NCI-H1105 treated with DMSO at 0.1 percent for 48 hours (cell line): ENCODE measurements at places on chromosomes 7 and 10.

DNA sequence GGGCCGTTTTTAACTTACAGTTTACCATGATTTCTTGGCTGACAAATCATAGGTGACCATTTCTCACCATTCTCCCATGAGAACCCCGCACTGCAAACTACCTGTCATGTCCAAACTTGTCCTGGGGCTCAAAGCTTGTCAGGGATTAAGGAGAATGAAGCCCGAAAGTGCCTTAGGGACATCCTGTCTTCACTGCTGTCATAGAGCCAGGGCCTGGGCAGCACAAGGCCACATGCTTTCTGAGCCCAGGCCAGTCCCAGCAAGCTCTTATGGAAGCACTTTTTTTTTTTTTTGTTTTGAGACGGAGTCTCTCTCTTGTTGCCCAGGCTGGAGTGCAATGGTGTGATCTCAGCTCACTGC lies 33.9 kb downstream of the CCM2 start:
- no peak for DNase-seq

DNA sequence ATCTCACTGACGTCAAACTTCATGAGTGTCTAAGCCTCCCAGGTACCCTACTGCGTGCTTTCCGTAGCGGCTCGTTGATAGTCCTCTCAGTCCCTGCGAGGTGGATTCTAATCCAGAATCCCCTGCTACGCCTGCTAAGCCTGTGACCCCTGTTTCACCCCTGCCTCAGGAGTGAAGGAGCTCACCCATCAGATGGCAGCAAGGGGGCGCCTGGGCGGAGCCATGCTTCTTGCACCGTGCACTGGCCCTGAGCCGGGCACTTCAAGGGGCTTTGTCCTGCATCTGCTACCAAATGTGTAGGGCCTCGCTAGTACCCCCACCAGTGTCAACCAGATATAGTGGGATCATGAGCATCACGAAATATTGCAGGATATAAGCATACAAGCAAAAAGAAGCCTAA lies 918 bp upstream of the STRA8 start:
- DNase-seq: no peak

- DNase-seq: no peak
These were observed 2.4 kb downstream of the NCAPG2 start for GRCh38 chr7:158702196-158702595.

GRCh38 chr10:35194906-35195305 lies 68.3 kb downstream of the CREM start:
- no peak for DNase-seq

DNA sequence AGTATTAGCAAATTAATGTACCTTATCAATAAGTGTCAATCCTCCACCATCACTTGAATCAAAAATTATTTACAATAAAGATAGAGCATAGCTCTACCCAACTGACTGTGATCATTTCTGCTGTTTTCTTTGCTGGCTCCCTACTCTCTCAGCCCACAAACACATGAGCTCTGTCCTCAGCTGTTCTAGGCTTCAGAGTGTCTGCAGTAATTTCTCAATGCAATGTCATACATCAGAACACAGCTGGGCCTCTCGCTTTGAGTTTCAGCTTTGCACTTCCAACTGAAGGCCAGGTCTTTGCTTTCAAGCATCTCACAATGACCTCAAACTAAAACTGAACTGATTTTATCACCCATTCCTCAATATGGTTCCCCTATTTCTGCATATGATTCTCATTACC lies 55.7 kb downstream of the RNF133 start:
- no peak for DNase-seq

GRCh38 chr7:102843850-102844249 lies 69.0 kb upstream of the LRRC17 start:
- no peak for DNase-seq
